ENCODE measurements at places on chromosomes 7 and 10.

GRCh38 chr10:121158988-121159579 is 307.9 kb downstream of the WDR11 start:
- no peak for DNase-seq

DNA sequence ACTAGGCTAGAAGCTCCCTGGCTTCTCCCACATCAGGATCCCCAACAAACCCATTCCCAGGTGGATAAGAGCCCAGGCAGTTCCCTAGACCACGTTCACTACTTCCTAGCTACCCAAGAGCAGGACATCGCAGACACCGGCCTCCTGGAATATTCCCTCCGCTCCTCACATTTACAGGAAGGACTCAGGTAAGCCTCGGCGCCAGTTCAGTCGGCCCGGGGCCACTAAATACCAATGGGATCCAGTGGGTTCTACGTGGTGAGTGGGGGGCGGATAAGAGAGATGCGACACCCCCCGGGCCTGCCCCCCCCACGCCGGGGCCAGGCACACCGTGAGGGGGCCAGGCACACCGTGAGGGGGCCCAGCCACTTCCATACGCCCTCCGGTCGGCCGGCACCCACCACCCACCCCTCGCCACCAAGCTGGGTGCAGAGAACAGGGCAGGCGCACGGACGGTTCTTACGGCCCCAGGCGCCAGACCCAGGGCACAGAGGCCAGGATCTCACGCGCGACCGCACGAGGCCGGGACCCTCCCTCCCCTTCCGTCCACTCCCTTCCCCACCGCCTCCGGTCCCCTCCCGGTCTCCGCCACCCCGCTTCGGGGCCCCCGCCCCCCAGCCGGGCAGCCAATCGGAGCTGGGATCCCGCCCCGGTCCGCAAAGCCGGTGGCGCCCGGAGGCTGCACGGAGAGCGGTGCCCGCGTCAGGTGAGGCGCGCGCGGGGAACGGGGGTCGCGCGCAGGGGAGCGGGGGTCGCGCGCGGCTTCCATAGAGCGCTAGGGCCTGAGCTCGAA is at the start of gene BLVRA:
Gene BLVRA (plus strand): TSS at position 652 of the 793 bp plus-strand sequence. CDS start 12,479 bp downstream, outside the sequence.
- DNase-seq, result peak; percentile 53

- no peak for DNase-seq
These were observed 26.3 kb downstream of the FIGNL1 start for GRCh38 chr7:50423860-50424259.

- DNase-seq, result no peak
These were observed 161.5 kb upstream of the ZNF804B start for GRCh38 chr7:88597941-88598425.

GRCh38 chr7:33831389-33832141 is 73.8 kb upstream of the BMPER start:
- no peak for DNase-seq

DNA sequence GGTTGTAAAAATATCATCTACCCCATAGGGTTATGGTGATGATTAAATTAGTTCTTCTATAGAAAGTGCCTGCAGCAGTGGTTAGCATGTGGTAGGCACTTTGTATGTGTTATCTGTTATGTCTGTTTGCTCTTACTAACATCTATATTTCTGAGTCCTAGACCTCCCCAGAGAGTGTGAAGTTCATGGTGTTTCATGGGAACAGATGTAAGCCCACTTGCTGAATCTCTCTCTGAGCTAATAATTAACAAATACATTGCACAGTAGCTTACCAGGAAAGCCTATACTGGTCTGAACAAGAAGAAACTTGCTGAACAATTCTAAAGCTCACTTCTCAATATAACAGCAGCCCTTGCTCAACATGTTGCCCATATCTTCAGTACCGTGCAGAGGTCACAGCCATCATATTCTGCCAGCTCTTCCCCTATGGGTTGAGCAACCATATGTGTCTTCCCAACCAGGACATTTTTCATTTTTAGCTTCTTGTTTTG is 100.1 kb downstream of the NPSR1 start:
- no peak for DNase-seq

GRCh38 chr7:36088966-36089365 is 64.1 kb upstream of the EEPD1 start:
- DNase-seq, result no peak

GRCh38 chr7:16301291-16301690 is 120.0 kb downstream of the CRPPA start:
- DNase-seq, result no peak

GRCh38 chr10:78805176-78805575 is 263.6 kb upstream of the ZMIZ1 start:
- no peak for DNase-seq

- DNase-seq, result no peak
These were observed 21.6 kb upstream of the ZFAND2A start for GRCh38 chr7:1181640-1182039.

Measured in activated CD8-positive, alpha-beta memory T cell treated with anti-CD3 and anti-CD28 coated beads for 1 hour (primary cell).